ENCODE measurements at places on chromosomes 1 and 21.

DNA sequence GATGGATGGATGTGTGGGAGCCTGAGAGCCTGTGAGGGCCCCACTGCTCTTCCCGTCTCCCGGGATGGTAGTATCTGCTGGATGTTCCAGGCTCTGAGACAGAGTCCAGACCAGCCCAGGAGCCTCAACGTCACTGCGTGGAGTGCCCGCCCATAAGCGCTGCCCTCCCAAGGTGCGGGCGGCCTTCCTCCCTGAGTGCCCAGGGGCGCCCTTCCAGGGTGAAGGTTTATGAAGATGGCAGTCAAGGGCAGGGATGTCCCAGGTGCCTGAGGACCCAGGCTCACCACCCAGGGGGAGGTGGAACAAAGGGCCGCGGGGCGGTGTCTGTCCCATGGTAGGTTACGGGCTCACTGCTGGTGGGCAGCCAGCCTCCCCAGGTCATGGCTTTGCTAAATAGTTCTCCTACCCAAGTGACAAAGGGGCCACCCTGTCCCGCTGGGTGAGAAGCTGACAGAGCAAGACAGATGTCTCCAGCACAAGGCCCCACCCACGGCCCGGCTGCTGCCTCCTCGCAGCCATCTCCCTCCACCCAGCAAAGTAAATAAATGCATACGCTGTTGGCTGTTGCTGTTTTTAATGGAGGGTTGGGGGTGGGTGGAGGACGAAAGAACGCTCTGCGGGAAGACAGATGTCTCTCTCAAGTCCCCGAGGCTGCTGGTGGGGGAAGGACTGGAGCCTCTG is 9.0 kb upstream of the GPR153 start:
- no peak for DNase-seq

- DNase-seq, result peak; percentile 87
Measured at GRCh38 chr1:16249596-16250241, 12.7 kb upstream of the CPLANE2 start.

- DNase-seq, result peak; percentile 46
Measured at GRCh38 chr21:36773117-36773516, 74.2 kb downstream of the SIM2 start.

GRCh38 chr1:234316937-234317336 is 56.3 kb upstream of the COA6 start:
- DNase-seq, result no peak

GRCh38 chr1:214551436-214552173 is at the start of gene PTPN14:
PTPN14 (minus strand) TSS chr1:214551602; CDS start chr1:214464803, 86,799 bp downstream.
- DNase-seq, result peak; percentile 93

DNA sequence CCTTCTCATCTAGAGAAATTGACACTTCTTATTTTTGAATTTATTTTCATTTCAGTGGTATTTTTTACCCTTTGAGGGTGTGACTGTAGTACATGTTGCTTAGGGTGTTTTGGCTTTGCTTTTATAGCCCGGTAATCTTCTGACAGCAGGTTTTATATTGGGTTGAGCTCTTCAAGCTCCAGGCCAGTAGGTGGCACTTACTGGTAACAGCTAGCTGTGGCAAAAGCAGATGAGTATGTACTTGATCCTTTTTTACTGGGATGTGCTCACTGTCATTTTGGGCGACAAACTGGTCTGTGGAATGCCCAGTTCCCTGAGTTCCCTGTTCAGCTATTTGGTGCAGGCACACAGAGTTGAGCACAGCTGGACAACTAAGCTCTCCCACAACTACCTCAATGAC is 916.2 kb upstream of the B3GALT2 start:
- DNase-seq, result no peak

DNA sequence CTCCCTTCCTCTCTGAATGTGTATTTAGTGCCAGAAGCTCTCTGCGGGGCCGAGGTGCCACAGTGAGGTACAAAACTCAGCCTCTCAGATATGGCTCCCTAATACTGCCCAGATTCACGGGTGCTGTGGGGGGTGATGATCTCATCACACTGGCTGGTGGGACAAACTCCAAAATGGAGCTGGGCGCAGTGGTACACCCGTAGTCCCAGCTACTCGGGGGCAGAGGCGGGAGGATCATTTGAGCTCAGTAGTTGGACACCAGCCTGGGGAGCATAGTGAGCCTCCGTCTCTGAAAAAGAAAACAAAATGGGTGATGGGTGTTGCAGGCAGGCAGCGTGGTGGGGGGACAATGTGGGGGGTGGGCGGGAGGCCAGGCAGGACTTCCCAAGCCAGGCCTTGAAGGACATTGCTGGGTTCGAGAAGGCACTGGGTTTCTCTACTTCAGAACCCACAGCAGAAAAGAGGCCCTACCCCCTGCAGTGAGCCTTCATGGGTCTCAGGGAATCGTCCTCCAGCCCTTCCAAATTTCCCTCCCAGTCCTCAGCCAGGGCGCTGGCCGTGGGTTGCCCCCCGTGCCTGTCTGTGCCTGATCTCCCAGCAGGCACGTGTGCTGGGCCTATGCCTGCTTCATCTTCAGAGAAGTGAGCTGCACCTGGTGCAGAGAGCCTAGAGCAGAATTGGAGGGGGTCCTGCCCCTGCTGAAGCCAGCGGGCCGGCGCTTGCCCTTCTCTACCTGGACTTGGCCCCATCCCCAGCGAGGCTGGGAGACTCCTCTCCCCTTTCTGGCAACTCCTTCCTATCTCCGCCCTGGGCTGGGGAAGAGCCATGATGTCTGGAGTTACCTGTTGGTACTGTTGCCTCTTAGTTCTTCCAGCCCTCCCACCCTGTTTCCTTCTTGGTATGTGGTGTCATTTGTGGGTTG is 14.0 kb downstream of the H6PD start:
- DNase-seq, result no peak

GRCh38 chr1:204001166-204001901 is 71.6 kb upstream of the SOX13 start:
- DNase-seq, result no peak

DNA sequence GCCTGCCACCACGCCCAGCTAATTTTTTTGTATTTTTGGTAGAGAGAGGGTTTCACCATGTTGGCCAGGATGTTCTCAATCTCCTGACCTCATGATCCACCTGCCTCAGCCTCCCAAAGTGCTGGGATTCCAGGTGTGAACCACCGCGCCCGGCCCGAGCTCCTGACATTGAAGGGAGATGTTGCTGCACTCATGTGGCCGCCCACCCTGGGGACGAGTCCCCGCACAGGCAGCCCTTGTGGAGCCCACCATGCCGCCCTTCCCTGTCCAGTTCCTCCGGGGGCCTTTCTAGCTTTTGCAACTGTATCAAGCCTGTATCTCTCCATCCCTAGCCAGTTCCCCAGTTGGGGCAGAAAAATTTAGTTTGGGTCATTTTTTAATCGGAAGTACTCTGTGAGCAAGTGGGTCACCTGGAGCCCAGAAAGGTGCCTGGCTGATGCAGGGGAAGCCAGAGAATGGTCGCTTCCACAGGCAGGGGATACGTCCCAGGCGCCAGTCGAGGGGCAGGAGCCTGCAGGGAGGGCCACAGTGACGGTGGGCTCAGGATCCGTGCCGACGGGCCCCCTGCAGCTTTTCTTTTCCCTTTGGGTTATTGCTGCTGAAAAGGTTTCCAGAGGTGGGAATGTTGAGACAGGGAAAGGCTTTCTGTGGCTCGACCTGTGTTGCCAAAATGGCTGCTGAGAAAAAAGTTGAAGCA is 20.4 kb downstream of the PCNT start:
- DNase-seq, result no peak

GRCh38 chr1:157781048-157781447 is 4.1 kb upstream of the FCRL2 start:
- no peak for DNase-seq

DNA sequence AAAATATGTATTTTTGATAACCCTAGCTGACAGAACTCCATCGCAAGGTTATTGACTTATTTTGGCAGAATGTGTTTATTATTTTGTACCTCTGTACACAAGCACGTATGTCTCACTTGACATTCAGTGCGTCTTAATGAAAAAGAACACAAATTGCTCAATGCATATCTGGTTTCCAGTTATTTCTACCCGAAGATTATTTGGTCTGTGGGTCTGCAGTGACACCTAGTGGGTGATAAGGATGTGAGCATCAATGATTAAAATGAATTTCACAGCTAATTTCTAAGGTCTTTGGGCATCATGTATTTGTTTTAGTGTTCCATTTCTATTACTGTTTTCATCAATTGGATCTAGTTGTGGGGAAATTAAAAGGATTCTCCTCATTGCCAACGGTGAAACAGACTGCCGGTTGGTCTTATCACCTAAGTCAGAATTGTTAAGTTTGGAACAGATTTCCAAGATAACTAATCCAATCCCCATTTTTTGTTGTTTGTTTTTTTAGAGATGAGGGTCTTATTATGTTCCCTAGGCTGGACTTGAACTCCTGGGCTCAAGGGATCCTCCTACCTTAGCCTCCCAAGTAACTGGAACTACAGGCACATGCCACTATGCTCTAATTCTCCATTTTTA is 13.9 kb downstream of the DDX20 start:
- DNase-seq, result no peak

DNA sequence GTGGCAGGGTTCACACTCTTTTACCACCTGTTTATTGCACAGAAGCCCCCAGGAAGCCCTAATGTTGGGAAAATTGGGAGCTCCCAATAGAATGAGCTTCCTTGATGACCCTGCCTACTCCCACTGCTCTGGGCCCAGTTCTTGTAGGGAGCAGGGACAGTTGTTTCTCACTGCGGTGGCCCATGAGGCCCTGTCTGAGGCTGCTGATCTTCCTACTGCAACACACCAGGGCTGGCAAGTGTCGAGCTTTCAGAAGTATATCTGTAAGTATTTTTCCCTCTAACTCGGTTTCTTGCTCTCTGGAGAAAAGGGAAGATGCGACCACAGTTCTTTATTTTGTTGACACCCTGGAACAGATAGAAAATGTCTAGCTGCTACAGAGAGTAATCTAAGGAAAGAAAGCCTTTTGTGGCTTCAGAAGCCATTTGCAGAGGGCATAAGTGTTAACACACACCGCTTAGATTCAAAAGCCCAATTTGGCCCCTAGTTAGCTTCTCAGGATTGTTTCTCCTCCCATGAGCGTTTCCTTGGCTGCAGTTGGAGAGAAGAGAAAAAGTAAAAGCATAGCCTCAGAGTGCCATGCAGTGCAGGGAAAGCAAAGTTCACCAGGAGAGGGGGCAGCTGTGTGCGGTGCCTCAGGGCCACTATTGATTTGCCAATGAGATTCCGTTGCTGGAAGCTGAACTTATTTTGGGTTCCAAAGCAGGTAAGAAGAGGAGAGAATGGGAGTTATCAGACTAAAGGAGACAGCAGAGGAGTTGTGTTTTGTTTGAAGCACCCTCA is 102.6 kb downstream of the SELENOF start:
- no peak for DNase-seq

DNA sequence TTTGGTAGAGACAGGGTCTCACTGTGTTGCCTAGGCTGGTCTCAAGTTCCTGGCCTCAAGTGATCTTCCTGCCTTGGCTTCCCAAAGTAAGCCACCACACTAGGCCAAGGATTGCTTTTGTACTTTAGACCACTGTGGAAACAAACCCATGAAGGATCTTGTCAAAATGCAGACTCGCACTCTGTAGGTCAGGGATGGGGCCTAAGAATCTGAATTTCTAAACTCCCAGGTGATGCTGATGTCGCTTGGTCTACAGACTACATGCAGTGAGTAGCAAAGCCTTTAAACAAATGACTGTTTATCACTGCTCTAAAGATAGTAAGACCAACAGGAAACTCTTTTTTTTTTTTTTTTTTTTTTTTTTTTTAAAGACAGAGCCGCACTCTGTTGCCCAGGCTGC is 54.1 kb upstream of the MUTYH start:
- no peak for DNase-seq

- peak; percentile 97 for DNase-seq
Measured at GRCh38 chr1:150579110-150579944, at the start of gene MCL1. MCL1 (minus strand) TSS chr1:150579610; CDS start chr1:150579530, 80 bp downstream.

GRCh38 chr1:209073879-209074278 is 509.6 kb upstream of the CAMK1G start:
- no peak for DNase-seq

DNA sequence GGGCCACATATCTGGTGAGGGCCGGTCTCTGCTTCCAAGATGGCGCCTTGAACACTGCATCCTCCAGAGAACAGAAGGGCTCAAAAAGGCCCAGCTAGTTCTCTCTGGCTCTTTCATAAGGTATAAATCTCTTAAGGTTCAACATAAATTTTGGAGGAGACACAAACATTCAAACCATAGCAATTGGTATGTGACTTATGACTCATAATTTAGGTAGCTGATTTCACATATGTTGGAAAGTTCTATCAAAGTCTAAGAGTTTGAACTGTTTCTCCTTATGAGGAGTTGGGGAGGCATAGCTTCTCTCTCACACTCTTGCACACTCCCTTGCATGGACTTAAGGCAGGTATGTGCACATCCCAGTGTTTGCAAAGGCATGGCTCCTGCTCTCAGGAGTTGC is 5.1 kb upstream of the FYB2 start:
- no peak for DNase-seq

GRCh38 chr1:46642115-46642680 is 25.6 kb upstream of the MOB3C start:
- DNase-seq, result no peak

- DNase-seq, result no peak
Measured at GRCh38 chr1:229637746-229638145, 11.7 kb downstream of the URB2 start.

DNA sequence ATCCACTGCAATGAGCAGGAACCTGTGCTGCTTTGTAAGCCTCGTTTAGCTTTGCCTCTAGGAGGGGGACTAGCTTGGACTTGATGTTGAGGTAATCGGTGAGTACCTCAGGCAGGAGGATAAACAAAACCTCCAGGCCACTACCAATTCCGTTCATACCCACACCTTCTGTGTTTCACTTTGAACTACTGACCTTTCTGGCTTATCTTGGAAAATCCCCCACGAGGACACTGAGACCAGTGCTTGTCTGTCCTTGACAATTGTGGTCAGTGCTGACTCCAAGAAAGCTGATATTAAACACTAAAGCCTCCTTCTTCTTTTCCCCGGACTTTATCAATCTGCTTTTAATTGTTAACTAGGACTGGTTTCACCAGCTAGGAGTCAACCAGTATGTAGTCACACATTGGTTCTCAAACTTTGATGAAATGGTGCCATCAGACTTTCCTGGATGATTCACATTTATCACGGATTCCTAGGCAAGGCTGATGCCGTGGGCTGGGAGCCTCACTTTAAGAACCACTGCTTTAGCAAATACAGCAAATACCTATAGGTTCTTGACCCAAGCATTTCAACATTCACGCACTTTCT is 52.7 kb downstream of the TGFB2 start:
- no peak for DNase-seq

DNA sequence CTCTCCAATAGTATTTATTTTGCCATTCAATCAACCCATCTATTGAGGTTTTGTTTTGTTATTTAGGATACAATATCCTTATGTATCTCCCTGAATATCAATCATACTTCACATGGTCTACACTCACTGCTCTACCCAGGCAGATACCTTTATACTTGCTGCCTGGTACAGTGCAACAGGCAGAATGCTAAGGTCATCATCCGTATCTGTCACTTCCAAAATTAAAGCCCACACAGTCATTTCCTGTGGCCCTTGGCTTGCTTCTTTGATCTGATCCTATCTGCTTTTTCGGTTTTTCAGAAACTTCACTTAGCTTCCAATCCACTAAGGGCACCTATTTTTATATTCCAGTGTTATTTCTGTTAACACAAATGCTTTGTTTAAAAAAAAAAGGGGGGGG is 22.3 kb upstream of the ZZZ3 start:
- DNase-seq, result no peak

- no peak for DNase-seq
Measured at GRCh38 chr1:162161916-162162550, 92.5 kb downstream of the NOS1AP start.

Data from tibial artery (tissue), 4 donors.